Progenitor cell of endocrine pancreas (in vitro differentiated cells): ENCODE measurements at places on chromosomes 13 and 19.
A peak's percentile ranks its signal among the peaks of the same experiment; 100 is the strongest.

- DNase-seq, result no peak
These were observed 644 bp downstream of the MED26 start for GRCh38 chr19:16627193-16627927.

DNA sequence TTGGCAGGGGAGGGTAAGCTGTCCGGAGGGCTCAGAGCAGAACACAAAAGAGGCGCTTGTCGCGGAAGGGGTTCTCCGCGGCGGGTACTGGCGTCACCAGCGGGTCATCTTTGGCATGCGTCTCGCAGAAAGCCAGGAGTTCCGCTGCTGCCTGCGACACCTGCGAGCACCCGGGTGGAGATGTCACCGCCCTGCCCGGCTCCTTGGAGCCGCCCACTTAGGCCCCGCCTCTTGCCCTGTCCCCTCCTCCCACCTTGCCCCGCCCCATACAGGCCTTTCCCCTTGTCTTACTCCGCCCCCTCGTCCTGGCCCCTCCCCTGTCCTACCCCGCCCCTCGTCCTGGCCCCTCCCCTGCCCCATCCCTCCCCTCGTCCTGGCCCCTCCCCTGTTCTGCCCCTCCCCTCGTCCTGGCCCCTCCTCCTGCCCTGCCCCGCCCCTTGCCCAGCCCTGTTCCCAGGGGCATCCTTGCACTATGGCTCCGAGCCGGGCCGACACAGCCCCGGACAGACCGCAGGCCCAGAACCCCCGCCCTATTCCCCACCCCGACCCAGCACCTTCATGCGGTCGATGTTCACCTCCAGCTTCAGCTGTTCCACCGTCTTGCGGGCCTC is 1.9 kb downstream of the GNG8 start:
- peak; percentile 64 for DNase-seq

GRCh38 chr13:99015606-99016490 is 38.0 kb upstream of the DOCK9 start:
- DNase-seq, result no peak

DNA sequence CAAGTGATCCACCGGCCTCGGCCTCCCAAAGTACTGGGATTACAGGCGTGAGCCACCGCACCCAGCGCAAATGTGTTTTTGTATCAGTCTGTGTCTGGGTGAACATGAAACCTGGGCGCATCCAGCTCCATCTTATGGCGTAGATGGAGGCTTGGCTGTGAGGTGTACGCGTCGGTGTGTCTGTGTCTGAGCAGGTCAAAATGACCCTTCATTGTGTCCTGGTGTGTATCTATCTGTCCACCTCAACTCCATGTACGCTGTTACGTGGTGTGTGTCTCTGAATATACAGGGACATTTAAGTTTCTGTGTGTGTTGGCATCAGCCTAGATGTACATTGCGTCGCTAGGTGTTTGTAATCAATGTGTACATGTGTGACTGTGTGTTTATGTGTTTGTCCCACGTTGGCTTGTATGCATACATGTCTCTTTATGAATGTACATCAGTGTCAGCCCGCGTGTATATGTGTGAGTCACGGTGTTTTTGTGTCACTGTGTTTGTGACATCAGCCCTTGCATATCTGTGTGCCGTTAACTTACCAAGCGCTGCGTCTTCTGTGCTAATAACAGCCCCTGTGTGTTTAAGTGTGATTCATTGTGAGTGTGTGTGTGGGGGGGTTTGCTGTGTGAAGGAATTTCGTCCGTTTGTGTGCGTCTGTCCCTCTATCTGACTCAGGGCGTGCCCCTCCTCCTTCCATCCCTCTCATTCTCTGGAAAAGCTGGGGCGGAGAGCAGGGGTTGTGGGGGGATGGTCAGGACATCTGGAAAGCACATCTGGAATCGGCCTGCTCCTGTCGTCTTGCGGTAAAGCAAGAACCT is 6.4 kb downstream of the AXL start:
- DNase-seq, result no peak

GRCh38 chr19:17687857-17688784 is at the start of gene UNC13A:
UNC13A (minus strand) TSS chr19:17688354; CDS start chr19:17688199, 155 bp downstream.
- DNase-seq, result peak; percentile 81

GRCh38 chr13:111893071-111893606 is 173.8 kb upstream of the SOX1 start:
- peak; percentile 46 for DNase-seq

- DNase-seq, result no peak
These were observed 537.6 kb downstream of the EFNB2 start for GRCh38 chr13:105997581-105998550.

DNA sequence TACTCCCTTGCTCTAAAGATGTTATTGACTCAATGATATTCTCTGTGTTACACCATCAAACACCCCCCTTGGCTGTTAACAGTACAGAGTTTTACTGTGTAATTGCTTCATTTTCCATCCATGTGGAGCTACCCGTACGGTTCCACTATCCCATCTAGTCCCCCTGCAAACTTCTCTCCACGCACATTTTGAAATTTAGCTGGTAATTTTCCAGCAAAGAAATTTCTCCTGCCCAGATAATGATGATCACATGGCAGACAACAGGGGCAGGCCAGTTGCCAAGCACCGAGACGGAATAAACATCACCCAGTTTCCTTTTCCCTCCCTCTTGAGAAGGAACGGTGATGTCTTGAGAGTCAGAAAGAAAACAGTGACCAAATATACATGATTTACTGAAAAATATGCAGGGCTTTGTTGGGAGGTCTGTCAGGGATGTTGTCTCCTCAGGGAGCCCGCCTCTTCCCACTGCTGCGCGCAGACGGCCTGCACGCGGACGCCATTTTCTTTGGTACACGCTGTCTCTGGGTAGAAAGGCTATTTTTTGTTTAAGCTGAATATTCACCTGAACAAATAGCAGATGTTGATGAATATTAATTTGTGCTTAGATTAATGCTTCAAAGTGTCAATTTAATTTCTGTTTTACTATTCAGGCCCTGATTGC is 109.9 kb downstream of the OLFM4 start:
- no peak for DNase-seq

GRCh38 chr13:104641309-104641708 is 1575.1 kb upstream of the SLC10A2 start:
- DNase-seq, result no peak

DNA sequence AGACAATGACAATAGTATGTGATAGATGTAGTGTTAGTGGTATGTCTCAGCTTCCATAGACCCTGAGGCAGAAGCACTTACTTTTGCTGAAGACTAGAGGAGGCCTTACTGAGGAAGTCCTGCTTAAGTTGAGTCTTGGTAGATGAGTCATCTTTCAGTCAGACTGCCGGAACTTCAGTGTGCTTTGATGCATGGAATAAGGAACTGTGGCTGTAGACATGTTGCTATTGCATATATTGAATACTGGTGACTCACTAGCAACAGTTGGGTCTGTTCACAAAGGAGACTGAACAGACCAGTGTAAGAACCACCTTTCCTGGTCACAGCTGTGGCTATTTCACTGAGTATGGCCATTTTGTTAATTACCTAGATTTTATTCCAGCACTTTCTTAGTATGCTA is 1000.6 kb downstream of the OLFM4 start:
- no peak for DNase-seq

DNA sequence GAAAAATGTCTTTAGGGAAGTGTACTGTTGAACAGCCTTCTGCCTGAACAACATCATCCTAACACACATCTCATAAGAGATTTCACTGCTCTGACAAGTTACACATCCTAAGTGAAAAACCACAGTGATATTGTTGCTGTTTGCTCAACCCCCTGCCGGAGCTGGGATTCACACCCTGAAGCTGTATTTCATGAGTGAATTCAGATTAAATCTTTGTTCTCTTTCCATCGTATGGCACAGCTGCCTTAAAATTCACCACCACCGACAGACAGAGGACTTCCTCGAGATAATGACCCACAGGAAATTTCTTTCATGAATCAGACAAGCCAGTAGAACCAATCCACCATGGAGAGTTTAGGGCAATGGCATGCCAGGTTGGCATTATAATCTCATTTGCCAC is 280.8 kb downstream of the DCT start:
- no peak for DNase-seq

GRCh38 chr13:94020426-94020825 is 459.1 kb downstream of the DCT start:
- no peak for DNase-seq

DNA sequence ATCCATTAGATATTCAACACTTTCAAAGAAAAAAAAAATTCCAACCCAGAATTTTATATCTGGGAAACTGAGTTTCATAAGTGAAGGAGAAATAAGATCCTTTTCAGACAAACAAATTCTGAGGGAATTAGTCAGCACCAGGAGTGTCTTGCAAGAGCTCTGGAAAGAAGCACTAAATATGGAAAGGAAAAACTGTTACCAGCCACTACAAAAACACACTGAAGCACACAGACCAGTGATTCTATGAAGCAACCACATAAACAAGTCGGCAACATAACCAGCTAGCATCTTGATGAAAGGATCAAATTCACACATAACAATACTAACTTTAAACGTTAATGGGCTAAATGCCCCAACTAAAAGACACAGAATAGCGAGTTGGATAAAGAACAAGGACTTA is 368.4 kb upstream of the MIR17HG start:
- no peak for DNase-seq

GRCh38 chr13:46544208-46544607 is 8.8 kb upstream of the LRCH1 start:
- DNase-seq, result no peak

DNA sequence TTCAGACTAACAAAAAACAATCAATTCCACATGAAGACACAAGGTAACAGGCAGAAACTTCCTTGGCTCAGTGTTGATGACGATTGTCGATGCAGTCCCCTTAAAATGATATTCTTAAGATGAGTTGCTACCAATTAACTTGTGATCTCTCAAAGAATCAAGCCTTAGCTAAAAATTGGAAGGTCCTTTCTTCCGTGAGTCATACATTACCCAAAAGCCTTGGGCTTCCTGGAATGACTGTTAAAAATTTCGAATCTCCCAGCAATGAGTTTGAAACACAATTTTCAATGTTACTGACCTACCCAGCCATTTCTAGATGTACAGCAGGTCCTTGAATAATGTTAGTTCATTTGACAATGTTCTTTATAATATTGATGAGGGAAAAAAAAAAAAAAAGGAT is 28.0 kb upstream of the RB1 start:
- DNase-seq, result no peak

- no peak for DNase-seq
These were observed 323.7 kb upstream of the HTR2A start for GRCh38 chr13:47220453-47221140.

DNA sequence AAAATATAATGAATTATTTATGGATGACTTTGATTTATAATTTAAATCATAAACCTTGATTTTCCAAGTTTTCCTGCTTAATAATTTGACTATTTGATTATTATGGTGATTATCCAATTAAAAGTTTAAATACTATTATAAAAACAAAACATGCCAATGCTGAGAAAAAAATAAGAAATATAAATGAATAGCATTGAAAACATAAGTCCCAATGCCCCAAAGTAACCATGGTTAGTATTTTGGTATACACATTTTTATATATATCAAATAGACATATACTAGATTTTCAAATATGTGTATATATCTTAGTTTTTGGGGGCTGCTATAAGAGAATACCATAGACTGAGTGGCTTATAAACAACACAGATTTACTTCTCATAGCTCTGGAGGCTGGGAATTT is 108.3 kb downstream of the GPC5 start:
- DNase-seq, result no peak

DNA sequence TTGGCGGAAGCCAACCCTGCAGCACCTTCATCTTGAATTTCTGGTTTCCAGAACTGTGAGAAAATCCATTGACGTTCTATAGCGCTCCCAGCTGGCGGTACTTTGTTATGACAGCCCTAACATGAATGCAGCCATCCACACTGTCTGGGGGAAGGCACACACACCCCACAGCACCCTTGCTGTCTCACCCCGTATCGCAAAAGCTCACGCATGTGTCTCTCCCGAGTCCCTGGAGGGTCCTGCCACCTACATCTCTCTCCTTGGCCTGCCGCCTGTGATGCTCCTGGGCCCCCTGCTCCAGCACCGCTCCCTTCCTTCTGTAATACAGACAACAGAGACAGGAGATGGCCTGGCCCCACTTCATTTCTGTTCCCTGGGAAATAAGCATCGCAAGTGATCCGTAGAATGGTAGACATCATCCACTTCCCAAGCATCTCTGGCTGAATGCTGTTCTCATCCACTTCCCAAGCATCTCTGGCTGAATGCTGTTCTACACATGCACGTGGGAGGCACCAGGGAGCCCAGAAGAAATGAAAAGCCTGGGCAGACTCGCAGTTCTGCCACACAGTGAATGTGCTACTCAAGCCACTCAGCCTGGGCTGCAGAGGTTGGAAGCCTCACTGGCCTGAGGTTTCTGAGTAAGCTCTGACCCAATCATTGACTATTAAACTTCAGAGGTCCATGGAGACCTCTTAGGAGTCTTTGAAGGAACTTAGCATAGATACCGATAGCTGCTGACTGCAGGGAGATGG is 29.6 kb downstream of the EPN1 start:
- DNase-seq, result no peak

- DNase-seq, result no peak
These were observed 14.8 kb downstream of the TBC1D4 start for GRCh38 chr13:75467040-75467728.

- DNase-seq, result no peak
These were observed 1697.3 kb upstream of the MIR17HG start for GRCh38 chr13:89650226-89650625.

DNA sequence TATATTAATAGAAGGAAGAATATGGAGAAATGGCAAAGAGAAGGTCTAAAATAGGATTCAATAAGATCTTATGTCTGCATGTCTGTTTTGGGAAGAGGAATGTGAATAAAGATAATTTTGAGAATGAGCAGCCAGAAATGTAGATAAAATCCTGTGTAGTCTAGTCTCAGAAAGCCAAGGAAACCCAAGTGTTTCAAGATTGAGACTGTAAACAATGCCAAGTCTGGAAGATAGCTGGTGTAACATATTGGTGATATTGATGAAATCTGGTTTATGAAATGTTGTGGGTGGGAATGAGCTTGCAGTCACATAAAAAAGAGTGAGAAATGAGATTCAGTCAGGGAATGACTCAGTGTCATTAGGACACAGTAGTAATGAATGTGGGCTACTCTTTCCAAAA is 1180.3 kb upstream of the PCDH20 start:
- no peak for DNase-seq

DNA sequence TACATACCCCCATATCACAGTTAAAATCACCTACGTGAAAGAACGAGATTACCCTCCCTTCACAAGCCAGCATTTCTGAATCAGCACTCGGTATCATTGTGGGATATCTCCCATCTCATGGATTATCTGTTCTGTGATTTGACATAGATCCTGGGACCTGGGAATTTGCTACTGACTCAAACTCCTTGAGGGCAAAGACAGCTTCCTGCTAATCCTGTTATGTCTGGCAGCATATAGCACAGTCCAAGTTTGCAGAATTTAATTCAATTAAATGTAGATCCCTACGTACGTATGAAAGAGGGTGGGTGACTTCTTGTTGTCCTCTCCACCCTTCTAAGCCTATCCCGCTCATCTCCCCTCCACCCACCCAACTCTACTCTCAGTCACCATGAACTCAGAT is 476.5 kb downstream of the KLF5 start:
- no peak for DNase-seq

DNA sequence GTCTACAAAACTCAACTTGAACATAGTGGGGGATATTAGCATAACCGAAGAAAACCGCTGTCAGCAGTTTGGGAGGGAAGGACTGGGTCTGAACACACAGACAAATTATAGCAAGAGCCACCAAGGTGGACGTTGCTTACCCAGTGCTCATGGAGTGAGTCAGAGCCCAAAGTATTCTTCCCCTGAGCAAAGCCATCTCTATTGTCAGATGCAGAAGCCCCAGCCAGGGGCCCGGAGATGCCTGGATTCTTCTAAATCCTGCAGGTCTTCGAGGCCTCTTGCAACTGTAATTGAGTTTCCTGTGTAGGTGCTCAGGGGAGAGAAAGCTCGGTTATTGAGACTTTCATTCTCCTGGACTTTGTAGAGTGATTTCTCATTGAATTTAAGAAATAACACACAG is 384.5 kb downstream of the IRS2 start:
- no peak for DNase-seq
